NCI-H2029 treated with DMSO at 0.1 percent for 48 hours (cell line): ENCODE measurements at places on chromosomes 16 and 17.
A peak's percentile ranks its signal among the peaks of the same experiment; 100 is the strongest.

DNA sequence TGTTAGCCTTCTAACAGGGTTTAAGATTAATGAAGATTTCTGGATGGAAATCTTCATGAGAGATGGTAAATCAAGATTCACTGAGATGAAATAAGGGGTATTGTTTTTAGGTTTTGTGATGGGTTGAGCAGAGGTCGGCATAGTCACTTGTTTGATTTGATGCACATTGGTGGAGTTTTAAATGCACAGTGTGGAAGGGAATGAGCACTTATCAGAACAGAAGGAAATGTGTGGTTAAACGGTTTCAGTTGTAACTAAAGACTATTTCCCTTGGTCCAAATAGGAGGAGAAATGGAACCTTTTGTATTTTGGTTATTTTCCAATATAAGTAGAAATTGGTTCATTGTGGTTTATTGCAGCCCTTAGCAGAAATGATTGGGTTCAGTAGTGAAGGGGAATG, 34.1 kb downstream of the CBFB start:
- no peak for DNase-seq

DNA sequence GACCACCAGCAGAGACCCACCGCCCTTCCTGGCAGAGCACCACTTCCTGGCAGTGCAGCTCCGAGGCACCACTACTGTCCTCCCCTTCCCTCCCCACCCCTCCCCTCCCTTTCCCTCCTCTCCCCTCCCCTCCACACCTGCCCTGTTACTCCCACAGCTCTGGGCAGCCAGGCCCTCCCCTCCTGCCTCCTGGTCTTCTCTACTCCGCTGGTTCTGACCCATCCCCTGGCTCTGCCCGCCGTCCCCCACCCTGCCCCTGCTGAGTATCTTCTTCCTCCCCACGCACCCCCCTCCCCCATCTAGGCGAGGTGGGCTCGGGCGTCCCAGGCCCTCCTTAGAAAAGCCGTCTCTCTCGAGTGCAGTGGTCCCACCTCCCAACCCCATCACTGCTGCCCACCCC, 77.7 kb downstream of the AMFR start:
- no peak for DNase-seq

GRCh38 chr16:4283939-4284338, 11.1 kb upstream of the TFAP4 start:
- no peak for DNase-seq

- DNase-seq = no peak
Observed at GRCh38 chr17:9432134-9432885, 143.3 kb downstream of the STX8 start.

DNA sequence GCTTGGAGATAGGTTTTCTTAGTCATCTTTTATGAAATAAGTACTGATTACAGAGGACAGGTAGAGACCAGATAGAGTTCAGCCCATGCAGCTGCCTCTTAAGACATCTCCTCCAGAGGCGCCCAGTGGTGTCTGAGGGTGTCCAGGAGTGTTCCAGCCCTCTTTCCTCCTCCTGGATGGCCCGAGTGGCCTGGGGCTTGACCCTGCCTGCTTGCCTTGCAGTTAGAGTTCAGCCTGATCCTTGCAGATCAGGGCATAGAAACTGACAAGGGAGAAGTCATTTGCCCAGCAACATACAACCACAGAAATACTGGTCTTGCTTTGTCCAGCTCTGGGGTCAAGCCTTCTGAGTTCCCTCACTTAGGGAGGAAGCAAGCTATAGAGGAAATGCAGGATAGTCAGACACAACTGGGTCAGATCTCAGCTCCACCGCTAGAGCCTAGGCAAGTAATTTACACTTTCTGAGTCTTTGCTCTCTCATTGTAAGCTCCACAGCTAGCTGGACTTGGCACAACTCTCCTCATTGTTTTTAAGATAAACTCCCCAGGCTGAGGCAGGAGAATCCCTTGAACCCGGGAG, 3.6 kb upstream of the CCL1 start:
- DNase-seq = no peak

DNA sequence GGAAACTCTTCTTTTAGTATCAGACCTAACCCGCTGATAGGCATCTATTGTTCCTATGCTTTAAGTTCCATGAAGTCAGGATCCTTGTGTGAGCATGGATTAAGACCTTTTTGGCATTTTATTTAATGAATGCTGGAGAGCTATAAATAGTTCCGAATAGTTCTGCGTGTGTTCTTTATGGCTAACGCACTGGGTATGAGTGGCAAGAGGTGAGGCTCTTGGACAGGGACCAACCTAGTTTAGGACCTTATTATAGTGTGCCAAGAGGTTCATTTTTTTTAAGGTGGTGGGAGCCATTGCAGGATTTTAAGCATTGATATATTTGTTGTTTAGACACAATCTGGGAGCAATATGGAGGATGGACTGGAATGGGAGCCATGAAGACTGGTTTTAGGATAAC, 71.8 kb downstream of the KPNA2 start:
- DNase-seq = no peak

DNA sequence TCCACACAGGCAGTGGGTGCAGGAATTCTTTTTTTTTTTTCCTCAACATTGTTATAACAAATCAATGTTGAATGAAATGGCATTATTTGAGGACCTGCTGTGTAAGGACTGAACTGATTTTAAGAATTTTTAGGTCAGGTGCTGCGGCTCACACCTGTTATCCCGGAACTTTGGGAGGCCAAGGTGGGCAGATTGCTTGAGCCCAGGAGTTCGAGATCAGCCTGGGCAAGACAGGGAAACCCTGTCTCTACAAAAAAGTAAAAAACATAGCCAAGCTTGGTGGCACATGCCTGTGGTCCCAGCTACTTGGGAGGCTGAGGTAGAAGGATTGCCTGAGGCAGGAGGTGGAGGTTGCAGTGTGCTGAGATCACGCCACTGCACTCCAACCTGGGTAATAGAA, 12.4 kb downstream of the MPRIP start:
- no peak for DNase-seq

DNA sequence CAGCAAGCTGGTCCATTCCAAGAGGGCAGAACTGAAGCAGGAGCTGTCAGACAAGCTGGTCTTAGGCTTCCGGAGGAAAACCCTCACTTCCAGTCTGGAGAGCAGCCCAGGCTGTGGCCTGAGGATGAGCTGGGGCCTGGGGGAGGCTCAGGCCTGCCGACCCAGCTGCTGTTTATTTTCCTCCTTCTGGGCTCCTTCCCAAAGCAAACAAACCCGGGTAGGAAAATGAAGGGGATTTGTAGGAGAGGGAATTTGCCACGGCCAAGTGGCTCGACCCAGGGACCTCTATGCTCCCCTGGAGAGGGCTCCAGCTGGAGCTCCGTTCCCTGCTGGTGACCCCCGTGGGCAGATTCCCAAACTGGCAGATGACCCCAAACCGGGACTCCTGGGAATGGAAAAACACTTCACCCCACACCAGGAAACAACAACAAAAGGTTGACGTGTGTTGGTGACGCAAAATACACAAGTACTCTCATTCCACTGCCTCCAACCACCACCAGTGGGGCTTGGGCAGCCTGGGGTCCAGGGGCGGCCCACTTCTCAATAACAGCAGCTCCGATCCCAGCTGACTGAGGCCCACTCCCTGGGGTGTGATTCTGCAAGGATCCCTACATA, 8.8 kb downstream of the JUP start:
- peak; percentile 88 for DNase-seq

DNA sequence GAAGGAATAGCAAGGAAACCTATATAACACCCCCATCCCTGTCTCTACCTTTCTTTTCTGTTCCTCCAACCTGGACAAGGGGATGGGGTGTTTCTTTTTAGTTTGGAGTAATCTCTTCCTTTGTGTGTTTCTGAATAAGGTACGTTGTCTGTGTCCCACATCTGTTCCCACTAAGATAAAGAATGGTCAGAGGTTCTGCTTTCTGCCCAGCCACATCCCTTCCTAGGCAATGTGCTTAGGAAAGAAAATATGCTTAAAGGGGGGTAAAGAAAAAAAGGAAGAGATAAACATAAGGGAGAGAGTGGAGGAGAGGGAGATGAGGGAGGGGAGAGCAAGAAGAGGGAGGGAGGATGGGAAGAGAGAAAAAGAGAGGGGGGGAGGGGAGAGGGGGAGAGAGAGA, 35.1 kb downstream of the SLC6A2 start:
- DNase-seq = no peak

DNA sequence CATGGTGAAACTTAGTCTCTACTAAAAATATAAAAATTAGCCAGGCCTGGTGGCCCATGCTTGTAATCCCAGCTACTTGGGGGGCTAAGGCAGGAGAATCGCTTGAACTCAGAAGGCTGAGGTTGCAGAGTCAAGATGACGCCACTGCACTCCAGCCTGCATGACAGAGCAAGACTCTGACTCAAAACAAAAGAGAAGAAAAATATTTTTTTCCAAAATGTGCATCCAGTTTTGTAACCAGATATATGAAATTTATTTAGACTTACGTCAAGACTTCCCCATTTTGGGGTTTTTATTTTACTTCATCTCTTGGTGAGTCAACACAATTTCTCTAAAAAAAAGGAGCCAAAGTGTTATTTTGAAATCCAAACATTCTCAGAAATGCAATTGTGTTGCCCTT, 5.5 kb upstream of the TM4SF5 start:
- DNase-seq = no peak

GRCh38 chr17:14738652-14738988, 437.7 kb downstream of the HS3ST3B1 start:
- no peak for DNase-seq

- peak; percentile 61 for DNase-seq
Observed at GRCh38 chr17:28227316-28228108, 91.5 kb upstream of the TMEM97 start.

DNA sequence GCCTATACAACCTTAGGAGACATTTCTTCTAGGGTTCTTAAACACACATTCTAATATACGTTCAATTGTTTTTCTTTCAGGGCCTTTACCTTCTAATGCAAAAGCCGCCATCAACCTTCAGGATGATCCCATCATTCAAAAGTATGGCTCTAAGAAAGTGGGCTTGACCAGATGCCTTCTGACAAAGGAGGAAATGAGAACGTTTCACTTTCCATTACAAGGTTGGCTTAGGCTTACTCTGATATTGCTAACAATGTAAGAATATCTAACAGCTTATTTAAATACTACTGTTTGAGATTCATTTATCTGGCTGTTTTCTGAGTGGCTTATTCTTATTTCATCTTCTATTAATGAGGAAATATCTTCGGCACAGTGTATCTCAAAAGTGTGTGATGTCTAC, 15.4 kb downstream of the REXO5 start:
- DNase-seq = no peak

- no peak for DNase-seq
Observed at GRCh38 chr17:21377705-21378396, 1.7 kb downstream of the KCNJ12 start.
